NCI-H1105 (cell line): ENCODE measurements at places on chromosomes 5 and 9.

DNA sequence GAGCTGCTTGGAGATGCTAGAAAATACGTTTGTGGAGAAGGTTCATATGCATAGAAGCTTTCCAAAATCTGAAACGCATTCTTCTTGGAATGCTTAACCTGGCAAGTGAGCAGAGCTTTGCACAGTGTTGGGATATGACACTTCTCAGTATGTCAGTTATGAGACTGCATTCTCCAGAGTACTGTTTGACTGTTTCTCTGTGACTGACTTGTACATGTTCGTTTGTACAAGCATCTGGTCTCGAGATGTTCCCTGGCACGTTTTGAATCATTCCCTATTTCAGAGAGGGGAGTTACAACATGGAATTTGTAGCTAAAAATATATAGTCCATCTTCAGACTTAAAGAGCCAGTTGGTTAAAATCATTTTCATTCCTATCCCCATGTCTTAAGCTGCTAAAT, 272.4 kb downstream of the ARRDC3 start:
- no peak for DNase-seq

DNA sequence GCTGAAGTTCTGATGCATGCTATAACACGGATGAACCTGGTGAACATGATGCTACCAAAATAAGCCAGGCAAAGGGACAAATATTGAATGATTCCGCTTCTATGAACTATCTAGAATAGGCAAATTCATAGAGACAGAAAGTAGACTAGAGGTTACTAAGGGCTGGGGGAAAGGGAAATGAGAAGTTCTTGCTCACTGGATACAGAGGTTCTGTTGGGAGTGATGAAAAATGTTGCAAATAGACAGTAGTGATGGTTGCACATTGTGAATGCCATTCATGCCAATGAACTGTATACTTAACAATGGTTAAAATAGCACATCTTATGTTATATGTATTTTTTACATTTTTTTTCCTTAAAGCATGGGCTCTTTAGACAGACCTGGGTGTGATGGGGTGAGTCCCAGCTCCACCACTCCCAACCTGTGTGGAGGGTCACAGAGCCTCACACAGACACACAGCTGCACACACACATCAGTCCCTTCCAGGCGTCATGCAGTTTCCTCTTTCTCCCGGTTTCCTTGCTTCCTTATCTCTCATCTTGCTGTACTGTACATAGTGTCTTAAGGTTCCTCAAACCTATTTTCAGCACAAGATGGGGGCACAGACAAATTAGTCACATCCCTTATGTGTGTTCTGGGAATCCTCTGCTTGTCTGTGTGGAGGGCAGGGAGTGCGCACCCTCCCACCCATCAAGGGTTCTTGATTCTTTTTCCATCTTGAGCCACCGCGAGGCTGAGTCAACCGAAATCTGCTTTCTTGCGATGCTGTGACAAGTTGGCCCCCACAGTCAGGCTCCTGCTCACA, 192.9 kb downstream of the CRB2 start:
- no peak for DNase-seq

GRCh38 chr5:145834917-145835847, at the start of gene PRELID2:
Gene PRELID2 (minus strand): TSS chr5:145835342. CDS start chr5:145835251, 91 bp downstream.
- no peak for DNase-seq

- no peak for DNase-seq
Measured at GRCh38 chr5:181260720-181261319, at the start of gene TRIM52. Gene TRIM52 (minus strand): TSS chr5:181261143. CDS start chr5:181260813, 330 bp downstream.

DNA sequence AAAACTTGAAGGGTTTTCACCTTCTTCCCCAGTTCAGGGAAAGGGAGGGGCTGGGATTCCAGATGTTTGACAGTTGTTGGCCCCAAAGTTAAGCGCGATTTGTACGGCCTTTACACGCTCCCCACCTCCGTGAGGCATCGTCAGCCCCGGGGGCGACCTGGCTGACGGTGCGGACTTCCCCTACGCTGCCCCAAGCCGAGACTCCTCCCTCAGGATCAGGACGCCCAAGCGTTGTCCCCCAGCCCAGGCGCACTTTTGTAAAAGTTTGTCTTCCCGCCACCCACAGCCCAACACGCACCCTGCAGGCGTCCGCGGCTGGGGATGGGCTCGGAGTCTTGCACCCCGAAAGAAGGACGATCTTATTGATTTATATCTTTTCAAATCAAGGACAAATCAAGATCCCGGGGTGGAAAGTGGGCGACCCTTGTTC, 713 bp downstream of the MOB3B start:
- no peak for DNase-seq

GRCh38 chr9:124348831-124349230, 66.4 kb downstream of the PSMB7 start:
- no peak for DNase-seq

GRCh38 chr5:60020457-60020856, 126.9 kb upstream of the PDE4D start:
- DNase-seq = no peak

DNA sequence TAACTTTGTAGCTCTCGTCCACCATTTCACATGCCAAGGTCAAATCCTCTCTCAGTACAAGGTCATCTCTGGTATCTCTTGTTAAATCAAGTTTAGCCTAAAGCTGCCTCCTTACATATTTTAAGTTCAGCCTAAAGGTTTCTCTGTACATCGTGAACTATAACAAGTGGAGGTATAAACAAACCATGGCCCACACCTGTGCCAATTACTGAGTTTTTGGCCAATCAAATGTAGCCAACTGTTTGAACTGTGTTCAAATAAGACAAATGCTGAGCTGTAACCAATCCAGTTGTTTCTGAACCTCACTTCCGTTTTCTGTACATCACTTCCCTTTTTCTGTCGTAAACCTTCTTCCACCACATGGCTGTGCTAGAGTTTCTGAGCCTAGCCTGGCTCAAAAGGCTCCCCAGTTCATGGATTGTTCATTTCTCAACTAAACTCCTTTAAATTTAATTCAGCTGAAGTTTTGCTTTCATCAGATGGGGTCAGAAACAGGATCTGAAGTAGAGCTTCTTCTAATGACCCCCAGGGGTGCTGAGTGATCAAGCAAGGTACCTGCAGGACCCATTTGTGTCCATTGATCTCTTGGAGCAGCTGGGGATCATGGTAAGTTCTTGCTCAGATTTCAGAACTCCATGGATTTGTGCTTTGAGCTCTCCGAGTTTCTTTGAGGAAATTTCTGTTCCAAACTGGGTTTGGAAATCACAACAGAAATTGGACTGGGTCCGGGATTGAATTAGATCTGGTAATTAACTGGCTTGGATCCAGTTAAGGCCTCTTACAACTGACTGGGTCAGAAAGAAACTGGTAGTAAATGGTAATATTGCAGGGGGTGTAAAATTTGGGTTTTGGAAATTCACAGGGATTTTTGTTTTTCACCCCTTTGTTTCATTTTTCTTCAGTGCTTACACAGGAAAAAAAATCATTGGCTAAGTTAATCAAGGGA, 11.0 kb upstream of the NANS start:
- DNase-seq = no peak

DNA sequence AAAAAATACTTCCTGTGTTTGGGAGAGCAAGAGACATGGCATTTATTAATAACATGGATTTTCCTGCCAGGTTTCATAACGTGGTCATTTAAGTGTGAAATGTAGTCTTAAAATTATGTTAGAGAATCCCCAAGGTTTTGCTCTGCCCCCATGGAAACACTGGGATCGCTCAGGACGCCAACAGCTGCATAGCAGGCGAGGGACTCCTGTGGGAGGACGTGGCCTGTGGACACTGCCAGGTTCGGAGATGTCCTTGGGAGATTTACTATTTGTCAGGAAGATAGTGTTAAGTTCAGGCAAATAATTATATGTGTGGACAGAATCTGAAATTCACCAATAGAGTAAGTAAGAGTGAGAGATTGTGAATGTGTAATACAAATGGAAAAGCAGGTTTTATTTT, 977 bp downstream of the BTNL9 start:
- no peak for DNase-seq

- DNase-seq = no peak
Measured at GRCh38 chr5:22938362-22938761, 85.2 kb upstream of the CDH12 start.

- DNase-seq = no peak
Measured at GRCh38 chr9:113479174-113479621, 15.7 kb downstream of the RGS3 start.

DNA sequence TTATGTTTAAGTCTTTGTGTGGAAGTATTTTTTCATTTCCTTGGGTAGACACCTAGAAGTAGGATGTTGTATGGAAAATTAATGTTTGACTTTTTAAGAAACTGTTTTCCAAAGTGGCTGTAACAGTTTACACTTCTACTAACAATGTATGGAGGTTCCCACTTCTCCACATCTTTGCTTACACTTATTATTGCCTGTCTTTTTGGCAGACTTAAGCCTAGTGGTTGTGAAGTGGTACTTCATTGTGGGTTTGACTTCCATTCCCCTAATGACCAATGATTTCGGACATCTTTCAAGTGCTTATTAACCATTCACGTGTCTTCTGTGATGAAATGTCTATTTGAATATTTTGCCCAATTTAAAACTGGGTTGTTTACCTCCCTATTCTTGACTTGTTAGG, 91.5 kb upstream of the CDKN2B start:
- DNase-seq = no peak

DNA sequence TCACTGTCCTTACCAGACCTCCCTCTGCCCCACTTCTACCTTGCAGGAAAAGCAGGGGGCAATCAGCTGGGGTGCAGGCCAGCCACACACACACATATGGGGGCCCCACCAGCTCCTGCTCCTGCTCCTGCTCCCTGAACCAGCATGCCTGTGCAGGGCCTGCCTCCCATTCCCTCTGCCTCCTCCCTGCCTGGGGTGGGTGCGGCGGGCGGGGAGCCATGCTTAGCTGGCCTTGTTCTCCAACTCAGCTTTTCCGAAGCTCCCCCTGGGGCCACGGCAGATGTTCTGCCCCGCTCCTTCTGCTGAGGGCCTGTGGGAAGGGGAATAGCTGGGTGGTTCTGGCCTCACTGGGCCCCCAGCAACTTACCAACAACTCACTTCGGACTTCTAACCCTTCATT, 89.8 kb downstream of the ZNF354C start:
- DNase-seq = no peak

GRCh38 chr9:99433555-99433954, 211.5 kb downstream of the SEC61B start:
- no peak for DNase-seq

DNA sequence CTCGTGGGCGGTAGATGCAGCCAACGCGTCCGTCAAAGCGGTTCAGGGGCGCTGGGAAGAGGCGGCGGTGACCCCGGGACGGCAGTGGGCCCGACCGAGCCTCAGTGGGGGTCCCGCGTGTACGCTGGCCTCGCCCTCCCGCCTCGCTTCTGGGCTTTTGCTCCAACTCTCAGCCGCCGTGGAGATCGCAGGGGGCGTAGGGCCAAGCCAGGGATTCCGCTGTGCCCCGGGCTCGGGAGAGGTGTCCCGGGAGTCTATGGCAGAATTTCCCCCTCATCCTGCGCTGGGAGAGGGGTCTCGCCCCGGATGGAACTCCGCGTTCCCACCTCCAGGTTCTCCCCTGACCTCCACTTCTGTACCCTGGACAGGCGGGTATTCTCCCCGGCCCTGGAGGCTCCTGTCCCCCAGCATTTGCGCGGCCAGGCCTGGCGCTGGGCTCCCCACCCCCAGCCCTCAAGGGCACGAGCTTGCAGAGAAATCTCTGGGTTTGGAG, 131.9 kb downstream of the MRPL36 start:
- no peak for DNase-seq

DNA sequence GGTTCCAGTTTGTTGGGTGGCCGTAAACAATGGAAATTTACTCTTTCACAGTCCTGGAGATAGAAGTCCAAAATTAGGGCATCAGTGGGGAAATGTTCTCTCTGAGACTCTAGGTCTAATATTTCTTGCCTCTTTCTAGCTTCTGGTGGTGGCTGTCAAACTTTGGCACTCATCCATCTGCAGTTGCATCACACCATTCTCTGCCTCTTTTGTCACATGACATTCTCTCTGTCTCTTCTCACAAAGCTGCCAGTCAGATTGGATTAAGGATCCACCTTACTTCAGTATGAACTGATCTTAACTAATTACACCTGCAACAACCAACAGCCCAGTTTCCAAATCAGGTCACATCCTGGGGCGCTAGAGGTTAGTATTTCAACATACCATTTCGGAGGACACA, 222.9 kb upstream of the FTMT start:
- no peak for DNase-seq

- peak; percentile 10 for DNase-seq
Measured at GRCh38 chr5:2557435-2557834, 194.0 kb downstream of the IRX2 start.

- DNase-seq = no peak
Measured at GRCh38 chr5:169944115-169944514, 36.2 kb downstream of the INSYN2B start.

DNA sequence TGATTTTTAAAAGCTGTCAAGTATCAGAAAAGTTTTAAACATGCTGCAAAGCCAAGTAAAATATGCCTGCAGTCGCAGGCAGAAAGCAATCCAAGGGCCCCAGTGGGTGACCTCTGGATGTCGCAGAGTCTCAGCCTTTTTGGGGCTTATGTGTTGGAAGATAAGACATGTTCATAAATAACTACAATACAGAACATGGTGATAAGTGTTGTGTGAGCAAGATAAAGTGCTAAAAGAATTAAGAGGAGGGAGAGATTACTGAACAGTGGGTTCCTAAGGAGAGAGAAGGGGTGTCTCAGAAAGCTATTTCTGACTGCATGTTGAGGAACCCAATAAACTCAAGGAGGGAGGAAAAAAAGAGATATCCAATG, 78.9 kb upstream of the ADRB2 start:
- DNase-seq = no peak

- no peak for DNase-seq
Measured at GRCh38 chr5:146710348-146710747, 168.2 kb downstream of the PPP2R2B start.

DNA sequence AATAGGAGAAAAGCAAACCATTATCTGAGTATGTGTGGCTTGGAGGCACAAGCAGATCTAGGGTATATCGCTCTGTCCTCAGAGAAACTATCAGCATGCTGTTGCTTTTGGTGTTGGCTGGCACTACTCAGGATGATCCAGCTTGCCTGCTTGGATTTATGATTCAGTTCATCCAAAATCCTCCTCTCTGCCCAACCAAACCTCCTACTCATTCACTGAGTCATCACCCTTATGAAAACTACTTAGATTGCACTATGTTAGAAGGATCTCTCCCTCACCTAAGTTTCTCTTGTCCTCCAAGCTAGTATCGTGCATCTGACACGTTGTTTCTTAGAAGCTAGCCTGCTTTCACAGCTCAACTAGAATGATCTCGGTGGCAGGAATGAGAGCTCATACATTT, 14.2 kb upstream of the ZBED3 start:
- DNase-seq = no peak

- no peak for DNase-seq
Measured at GRCh38 chr9:114869845-114870244, 60.5 kb downstream of the TNFSF8 start.

DNA sequence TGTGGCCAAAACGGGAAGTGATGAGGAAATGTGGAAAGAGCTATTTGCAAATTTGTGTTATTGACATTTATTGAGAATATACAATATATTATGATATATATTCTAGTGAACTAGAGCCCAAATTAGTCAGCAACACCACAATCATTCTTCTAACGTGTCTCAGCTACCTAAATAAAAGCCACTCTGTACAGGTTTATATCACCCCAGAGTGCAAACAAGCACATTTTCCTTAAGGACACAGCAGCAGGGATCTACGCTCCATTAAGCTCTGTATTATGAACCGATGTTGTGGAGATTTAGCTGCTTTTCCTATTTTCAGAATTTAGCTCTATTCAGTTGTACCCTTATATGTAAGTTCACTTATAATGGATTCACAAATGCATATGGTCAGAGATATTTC, 77.9 kb downstream of the CDH18 start:
- no peak for DNase-seq
